ENCODE measurements at places on chromosomes 5 and 9. TPM values are rescaled to one million over a fixed set of nuclear protein-coding genes. Genes with fewer than 3 reads are reported as not detected.

GRCh38 chr9:36165826-36166167 lies 3.4 kb upstream of the CCIN start:
- H3K27ac ChIP-seq: peak overlapping the region; percentile 67
- H3K36me3 ChIP-seq: no peaks in the 10 kb centered on the region
- DNase-seq: no peak
- H3K4me1 ChIP-seq: peaks cover 46% of the 10 kb centered on the region
- peak overlapping the region; percentile 42 for H3K4me3 ChIP-seq

GRCh38 chr5:172078726-172079345 lies 72.4 kb upstream of the FBXW11 start:
- DNase-seq: no peak
- H3K27ac ChIP-seq: no peak overlapping the region
- H3K36me3 ChIP-seq: peaks cover 2% of the 10 kb centered on the region
- no peaks in the 10 kb centered on the region for H3K27me3 ChIP-seq
- H3K4me3 ChIP-seq: no peak overlapping the region

FREM1 gene
- 60.5 TPM for total RNA-seq

GRCh38 chr5:95262933-95263660 lies 21.8 kb downstream of the MCTP1 start:
- no peak overlapping the region for H3K4me3 ChIP-seq
- H3K27me3 ChIP-seq: peaks cover 3% of the 10 kb centered on the region
- H3K27ac ChIP-seq: no peak overlapping the region

GRCh38 chr5:1494780-1495524 lies 28.8 kb downstream of the LPCAT1 start:
- H3K4me1 ChIP-seq: no peaks in the 10 kb centered on the region
- no peak for DNase-seq
- H3K36me3 ChIP-seq: peaks cover 15% of the 10 kb centered on the region

DNA sequence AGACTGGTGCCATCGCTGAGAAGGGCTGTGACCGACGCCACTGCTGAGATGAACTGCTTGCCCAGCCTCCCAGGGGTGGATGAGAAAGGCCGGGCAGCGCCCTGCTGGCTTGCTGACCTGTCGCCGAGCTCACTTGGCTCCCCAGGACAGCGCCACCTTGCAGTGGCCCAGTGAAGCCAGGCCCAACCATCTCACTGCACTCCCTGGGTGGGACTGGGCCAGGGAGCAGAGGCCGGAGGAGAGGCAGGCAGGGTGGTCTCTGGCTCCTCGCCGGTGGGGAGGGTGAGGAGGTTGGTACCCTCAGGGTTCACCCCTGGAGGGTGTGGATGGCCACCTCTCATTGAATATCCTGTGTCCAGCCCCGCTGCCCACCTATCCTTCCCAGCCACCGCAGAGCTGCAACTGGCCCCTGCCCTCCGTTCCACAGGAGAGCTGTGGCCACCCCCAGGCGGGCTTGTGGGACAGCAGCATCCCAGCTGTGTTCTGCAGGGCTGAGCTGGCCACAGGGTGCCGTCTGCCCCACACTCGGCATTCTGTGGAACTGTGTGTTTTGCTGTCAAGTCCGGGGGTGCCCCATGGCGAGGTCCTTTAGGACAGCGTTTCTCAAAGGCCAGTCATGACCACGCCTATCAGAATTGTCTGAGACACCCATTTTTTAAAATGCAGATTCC lies 41.0 kb upstream of the FCN2 start:
- DNase-seq: no peak
- no peak overlapping the region for H3K27ac ChIP-seq
- H3K4me3 ChIP-seq: no peak overlapping the region
- H3K36me3 ChIP-seq: peaks cover 32% of the 10 kb centered on the region
- no peaks in the 10 kb centered on the region for H3K27me3 ChIP-seq
- H3K4me1 ChIP-seq: no peaks in the 10 kb centered on the region

GRCh38 chr5:17838469-17838868 lies 204.2 kb downstream of the TAF11L14 start:
- H3K27me3 ChIP-seq: no peaks in the 10 kb centered on the region
- H3K27ac ChIP-seq: no peak overlapping the region
- peaks cover 16% of the 10 kb centered on the region for H3K4me1 ChIP-seq
- no peak for DNase-seq
- peaks cover 18% of the 10 kb centered on the region for H3K36me3 ChIP-seq

IGFBPL1 gene
- 0.34 TPM for total RNA-seq

DNA sequence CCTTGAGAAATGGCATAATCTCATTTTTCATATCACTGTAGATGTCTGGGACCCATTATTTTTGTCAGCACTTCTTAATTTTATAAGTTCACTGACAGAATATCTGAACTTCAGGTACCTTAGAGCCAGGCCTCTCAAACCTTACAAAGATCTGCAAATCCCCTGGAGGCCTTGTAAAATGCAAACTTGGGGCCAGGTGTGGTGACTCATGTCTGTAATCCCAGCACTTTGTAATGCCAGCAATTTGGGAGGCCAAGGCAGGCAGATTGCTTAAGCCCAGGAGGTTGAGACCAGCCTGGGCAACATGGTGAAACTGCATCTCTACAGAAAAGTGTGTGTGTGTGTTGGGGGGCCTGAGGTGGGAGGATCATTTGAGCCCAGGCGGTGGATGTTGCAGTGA lies 30.8 kb downstream of the RASGRF2 start:
- DNase-seq: no peak
- H3K27ac ChIP-seq: no peak overlapping the region
- no peak overlapping the region for H3K4me3 ChIP-seq
- H3K4me1 ChIP-seq: peaks cover 4% of the 10 kb centered on the region
- no peaks in the 10 kb centered on the region for H3K36me3 ChIP-seq

GRCh38 chr5:149740341-149740740 lies 10.2 kb downstream of the PPARGC1B start:
- no peak overlapping the region for H3K4me3 ChIP-seq
- no peak for DNase-seq
- no peaks in the 10 kb centered on the region for H3K36me3 ChIP-seq
- H3K27ac ChIP-seq: no peak overlapping the region
- H3K27me3 ChIP-seq: peaks cover 23% of the 10 kb centered on the region
- H3K4me1 ChIP-seq: no peaks in the 10 kb centered on the region

IFNA13 gene
- total RNA-seq: 0.66 TPM
